ENCODE measurements at places on chromosomes 13 and 19. TPM values are rescaled to one million over a fixed set of nuclear protein-coding genes. Genes with fewer than 3 reads are reported as not detected.

The OR2Z1 gene
- not detected for total RNA-seq

The SMAD9 gene
- total RNA-seq, result 4.3 TPM

The ICAM3 gene
- total RNA-seq, result 7.4 TPM

The FCHO1 gene
- total RNA-seq, result 0.43 TPM

The TMPRSS9 gene
- total RNA-seq, result not detected

The SPACA4 gene
- not detected for total RNA-seq

The KCNC3 gene
- not detected for total RNA-seq

The MAP2K7 gene
- 12.2 TPM for total RNA-seq

The SIGLEC14 gene
- total RNA-seq, result not detected

The CPAMD8 gene
- 0.64 TPM for total RNA-seq

The LINGO3 gene
- total RNA-seq, result under 0.01 TPM

The KCNJ14 gene
- 0.43 TPM for total RNA-seq
